ENCODE measurements at places on chromosomes 12 and 14. TPM values are rescaled to one million over a fixed set of nuclear protein-coding genes. Genes with fewer than 3 reads are reported as not detected.

GRCh38 chr14:71591929-71592328, 340.3 kb upstream of the RGS6 start:
- no peak for DNase-seq

- DNase-seq: no peak
These were observed 167.3 kb upstream of the GRIN2B start for GRCh38 chr12:14148489-14149270.

- DNase-seq: no peak
These were observed 663 bp downstream of the WASHC3 start for GRCh38 chr12:102061096-102061559.

DNA sequence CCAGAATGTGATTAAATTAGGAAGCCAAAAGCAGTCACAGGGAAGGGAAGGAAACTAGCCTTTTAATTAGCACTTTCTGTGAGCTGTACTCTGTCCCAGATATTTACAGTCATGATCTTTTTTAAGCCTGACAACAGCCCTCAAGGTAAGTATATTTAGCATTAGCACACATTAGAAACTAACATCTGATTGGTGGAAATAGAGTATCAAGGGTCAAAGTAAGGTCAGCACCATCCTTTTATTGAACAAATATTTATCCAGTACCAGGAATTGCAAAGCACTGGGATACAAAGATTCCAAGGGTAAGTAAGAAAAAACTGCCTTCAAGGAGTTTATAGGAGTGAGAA, 28.2 kb downstream of the RPGRIP1 start:
- DNase-seq: no peak

DNA sequence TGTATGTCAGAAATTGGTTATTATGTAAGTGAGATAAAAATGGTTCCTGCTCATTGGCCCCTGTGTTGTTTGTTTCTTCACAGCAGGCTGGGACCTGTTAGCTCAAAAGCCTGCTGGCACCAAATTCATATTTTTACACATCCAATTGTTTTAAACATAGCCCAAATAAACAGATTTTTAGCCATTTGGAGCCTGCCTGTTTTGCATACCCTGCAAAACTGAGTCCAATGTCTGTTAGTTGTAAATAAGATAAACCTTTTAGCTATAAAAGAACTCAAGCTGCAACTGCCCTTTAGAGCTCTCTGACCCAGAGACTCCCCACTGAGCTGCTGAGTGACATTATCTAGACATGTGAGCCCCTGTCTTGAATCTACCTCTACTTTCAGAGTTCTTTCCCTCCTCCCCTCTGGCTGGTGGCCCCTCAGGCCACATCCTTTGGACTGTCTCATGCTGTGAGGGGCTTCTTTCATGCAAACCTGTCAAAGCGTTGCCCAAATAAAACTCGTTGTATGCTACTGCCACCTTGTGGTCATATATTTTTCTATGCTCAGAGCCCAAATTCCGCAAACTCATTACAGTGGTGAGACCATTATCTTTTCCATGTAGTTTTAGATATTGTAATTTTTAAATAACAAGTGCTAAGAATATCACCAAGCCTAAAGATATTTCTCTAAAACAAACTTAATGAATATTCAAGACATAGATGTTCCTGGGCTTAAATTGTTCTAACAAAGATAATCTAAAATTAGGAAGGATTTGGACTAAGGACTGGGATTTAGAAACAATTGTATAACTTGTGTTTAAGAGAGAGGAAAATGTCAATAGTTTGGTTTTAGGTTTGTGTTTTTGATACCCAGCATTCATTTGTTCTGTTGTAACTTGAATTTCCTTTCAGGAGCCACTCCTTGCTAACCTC, 337.9 kb downstream of the AACS start:
- no peak for DNase-seq

Gene KRT82
- not detected for total RNA-seq

DNA sequence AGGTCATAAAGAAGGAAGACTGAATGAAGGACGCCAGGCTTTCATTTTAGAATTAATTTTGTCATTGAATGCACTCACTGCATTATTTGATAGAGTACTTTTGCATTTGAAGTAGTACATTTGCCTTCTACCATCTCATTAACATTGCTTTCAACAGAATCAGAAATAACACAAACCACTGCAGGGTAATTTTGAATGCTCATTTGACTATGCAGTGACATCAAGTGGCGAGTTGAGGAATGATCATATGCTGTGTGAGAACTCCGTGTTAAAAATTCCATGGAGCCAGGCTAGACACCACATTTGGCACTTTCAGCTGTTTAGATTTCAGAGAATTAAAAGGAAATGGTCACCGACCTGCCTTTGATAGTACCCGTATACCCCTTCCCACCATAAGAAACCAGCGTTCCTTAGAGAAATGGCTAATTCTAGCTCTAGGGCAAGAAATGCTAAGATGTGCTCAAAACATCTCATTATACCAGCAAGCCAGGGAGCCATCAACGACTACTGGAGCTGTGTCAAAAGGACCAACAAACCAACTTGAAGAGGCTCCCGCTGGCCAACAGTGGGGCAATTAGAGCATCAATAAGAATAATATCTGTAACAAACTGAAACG, 16.5 kb downstream of the HEBP1 start:
- no peak for DNase-seq

DNA sequence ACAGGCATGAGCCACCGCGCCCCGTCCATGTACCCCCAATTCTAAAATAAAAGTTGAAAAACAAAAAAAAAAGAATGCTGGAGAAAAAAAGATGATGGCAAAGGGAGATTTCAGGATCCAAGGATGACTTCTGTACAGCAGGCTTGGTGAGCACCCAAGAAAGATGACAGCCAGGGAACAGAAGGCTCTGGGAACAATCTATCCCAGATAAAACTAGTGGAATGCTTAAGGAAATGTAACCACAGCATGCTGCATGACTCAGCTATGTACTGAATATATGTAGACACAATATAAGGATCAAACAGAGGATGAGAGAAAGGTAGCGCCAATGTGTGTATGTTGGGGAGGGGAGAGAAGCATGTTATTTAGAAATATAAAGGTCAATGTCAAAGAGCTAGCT, 123.7 kb upstream of the TMTC1 start:
- no peak for DNase-seq

Gene SLC5A8
- total RNA-seq: not detected

DNA sequence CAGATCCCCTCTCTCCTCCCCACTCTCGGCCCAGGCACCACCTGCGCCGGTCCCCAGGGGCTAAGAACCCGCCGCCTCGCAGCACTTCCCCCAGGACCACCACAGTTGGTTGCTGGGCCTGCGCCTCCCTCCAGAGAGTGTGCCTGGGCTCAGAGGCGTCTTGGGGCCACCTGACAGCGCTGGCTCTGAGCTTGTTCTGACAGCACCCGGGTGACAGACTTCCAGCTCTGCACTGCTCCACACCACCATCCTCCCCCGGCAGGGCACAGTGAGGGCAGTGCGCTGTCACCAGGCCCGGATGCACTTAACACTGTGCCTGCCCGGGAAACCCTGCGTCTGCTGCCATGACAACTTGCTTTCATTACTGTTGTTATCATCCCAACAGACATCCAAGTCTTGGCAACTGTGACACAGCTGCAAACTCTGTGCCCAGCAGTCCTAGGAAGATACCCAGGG, 6.6 kb downstream of the BRF1 start:
- peak; percentile 76 for DNase-seq

DNA sequence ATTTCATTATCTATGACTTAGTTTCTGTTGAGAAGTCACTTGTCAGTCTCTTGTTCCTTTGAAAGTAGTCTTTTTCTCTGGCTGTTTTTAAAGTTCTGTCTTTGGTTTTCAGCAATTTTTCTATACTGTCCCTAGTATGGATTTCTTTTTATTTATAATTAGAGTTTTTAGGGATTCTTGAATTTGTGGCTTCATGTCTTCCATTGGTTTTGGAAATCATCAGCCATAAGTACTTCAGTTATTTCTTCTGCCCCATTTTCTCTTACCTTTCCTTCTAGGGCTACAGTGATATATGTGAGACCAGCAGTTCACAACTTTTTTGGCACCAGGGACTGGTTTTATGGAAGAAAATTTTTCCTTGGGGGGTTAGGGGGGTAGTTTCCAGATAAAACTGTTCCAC, 90.0 kb upstream of the EVL start:
- no peak for DNase-seq

DNA sequence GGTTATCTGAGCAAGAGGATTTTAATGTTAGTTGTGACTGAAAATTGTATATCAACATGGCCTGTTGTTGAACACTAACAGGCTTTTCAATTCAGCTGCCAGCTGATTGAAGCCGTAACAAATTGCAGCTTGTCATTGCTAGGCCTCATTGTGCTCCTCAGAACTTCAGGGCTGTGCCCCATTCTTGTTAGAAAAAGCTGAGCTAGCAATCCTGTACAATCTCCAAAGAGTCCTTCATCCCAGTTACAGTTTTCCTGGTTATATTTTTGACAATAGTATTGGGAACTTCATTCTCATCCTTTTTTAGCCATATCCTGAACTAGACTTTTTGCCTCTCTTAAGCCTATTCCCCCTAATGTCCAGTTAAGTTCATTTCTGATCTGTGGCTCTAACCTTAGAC, 564.1 kb upstream of the ATXN7L3B start:
- DNase-seq: no peak

Gene C1QL4
- not detected for total RNA-seq

DNA sequence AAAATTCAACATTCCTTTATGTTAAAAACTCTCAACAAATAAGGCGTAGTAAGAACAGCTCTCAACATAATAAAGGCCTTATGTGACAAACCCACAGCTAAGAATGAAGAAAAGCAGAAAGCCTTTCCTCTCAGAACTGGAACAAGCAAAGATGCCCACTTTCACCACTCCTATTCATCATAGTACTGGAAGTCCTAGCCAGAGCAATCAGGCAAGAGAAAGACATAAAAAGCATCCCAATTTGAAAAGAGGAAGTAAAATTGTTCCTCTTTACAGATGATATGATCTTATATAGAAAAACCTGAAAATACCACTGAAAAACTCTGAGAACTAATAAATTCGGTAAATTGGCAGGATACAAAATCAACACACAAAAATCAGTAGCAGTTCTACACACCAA, 52.1 kb downstream of the STON2 start:
- DNase-seq: no peak

GRCh38 chr12:121565076-121565475, 15.7 kb downstream of the KDM2B start:
- DNase-seq: no peak

Gene CTSG
- not detected for total RNA-seq

GRCh38 chr14:20614038-20614840, 23.1 kb upstream of the RNASE12 start:
- no peak for DNase-seq

Gene LHX5
- not detected for total RNA-seq

Gene GPR68
- total RNA-seq: 0.55 TPM

Gene COQ5
- 34.3 TPM for total RNA-seq

GRCh38 chr12:23952071-23952470, 2.6 kb upstream of the SOX5 start:
- no peak for DNase-seq

DNA sequence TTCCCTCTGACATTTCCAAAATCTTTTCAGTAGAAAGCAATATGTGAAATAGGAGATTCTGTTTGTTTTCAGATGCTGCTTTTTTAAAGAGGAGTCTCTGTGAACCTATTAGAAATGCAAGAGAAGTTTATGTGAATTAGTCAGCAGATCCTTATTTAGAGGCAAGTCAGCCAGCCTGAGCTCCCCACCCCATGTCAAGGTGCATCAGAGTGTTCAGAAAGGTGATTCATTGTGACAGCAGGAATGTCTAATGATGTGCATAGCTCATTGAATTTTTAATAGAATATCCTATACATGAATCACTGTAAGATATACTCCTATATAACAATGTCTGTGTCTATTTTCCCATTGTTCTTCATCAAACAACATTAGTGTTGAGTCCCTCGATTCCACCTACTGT, 1222.4 kb upstream of the USP15 start:
- no peak for DNase-seq

Data from right atrium auricular region (tissue), 2 donors.